Psoas muscle (tissue), 8 donors: ENCODE measurements at places on chromosomes 2 and 18. TPM values are rescaled to one million over a fixed set of nuclear protein-coding genes. Genes with fewer than 3 reads are reported as not detected.

The FHL2 gene
- total RNA-seq, result 35.4 TPM

The GULP1 gene
- total RNA-seq, result 15.9 TPM

The VPS4B gene
- total RNA-seq, result 17.7 TPM

The UGT1A9 gene
- not detected for total RNA-seq

The DQX1 gene
- not detected for total RNA-seq

GRCh38 chr2:190477661-190478454 is 56.7 kb downstream of the NEMP2 start:
- H3K36me3 ChIP-seq, result no peaks in the 10 kb centered on the region
- no peak overlapping the region for H3K27ac ChIP-seq
- no peak overlapping the region for H3K4me3 ChIP-seq
- H3K27me3 ChIP-seq, result no peaks in the 10 kb centered on the region

DNA sequence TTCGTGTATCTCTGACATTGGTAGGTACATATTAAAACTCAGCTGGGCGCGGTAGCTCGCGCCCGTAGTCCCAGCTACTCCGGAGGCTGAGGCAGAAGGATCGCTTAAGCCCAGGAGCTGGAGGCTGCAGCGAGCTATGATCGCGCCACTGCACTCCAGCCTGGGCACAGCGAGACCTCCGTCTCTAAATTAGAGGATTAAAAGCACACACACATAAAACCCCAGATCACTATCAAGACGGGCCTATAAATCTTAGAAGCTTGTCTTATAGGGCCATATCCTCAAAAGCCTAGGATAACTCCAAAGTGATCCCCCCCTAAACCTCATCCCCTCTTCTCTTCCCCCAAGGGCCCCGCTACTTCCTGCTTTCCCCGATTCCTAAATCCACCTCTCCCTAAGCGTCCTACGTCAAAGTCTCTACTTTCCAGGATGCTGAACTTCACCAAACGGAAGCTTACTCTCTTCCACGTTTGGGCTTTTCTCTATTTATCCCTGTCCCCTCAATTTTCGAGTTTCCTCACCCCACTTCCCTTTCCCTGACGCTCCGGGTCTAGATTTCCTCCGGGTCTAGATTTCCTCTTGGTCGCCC is 707 bp downstream of the KRCC1 start:
- H3K4me1 ChIP-seq, result peaks cover 23% of the 10 kb centered on the region
- peak overlapping the region; percentile 99 for H3K27ac ChIP-seq
- no peaks in the 10 kb centered on the region for H3K36me3 ChIP-seq
- H3K4me3 ChIP-seq, result peak overlapping the region; percentile 91
- DNase-seq, result no peak

- H3K27me3 ChIP-seq, result peaks cover 86% of the 10 kb centered on the region
- peak; percentile 14 for DNase-seq
- no peak overlapping the region for H3K4me3 ChIP-seq
- peaks cover 6% of the 10 kb centered on the region for H3K4me1 ChIP-seq
Measured at GRCh38 chr2:66582104-66582986, 147.4 kb downstream of the MEIS1 start.

GRCh38 chr2:187078297-187078696 is 229.3 kb upstream of the ZSWIM2 start:
- H3K27ac ChIP-seq, result no peak overlapping the region
- no peak overlapping the region for H3K4me3 ChIP-seq
- DNase-seq, result no peak
- H3K4me1 ChIP-seq, result no peaks in the 10 kb centered on the region
- H3K27me3 ChIP-seq, result no peaks in the 10 kb centered on the region

GRCh38 chr18:57727952-57728807 is 74.9 kb downstream of the ATP8B1 start:
- DNase-seq, result no peak
- H3K4me3 ChIP-seq, result no peak overlapping the region
- no peaks in the 10 kb centered on the region for H3K4me1 ChIP-seq
- H3K36me3 ChIP-seq, result peaks cover 5% of the 10 kb centered on the region
- no peak overlapping the region for H3K27ac ChIP-seq

DNA sequence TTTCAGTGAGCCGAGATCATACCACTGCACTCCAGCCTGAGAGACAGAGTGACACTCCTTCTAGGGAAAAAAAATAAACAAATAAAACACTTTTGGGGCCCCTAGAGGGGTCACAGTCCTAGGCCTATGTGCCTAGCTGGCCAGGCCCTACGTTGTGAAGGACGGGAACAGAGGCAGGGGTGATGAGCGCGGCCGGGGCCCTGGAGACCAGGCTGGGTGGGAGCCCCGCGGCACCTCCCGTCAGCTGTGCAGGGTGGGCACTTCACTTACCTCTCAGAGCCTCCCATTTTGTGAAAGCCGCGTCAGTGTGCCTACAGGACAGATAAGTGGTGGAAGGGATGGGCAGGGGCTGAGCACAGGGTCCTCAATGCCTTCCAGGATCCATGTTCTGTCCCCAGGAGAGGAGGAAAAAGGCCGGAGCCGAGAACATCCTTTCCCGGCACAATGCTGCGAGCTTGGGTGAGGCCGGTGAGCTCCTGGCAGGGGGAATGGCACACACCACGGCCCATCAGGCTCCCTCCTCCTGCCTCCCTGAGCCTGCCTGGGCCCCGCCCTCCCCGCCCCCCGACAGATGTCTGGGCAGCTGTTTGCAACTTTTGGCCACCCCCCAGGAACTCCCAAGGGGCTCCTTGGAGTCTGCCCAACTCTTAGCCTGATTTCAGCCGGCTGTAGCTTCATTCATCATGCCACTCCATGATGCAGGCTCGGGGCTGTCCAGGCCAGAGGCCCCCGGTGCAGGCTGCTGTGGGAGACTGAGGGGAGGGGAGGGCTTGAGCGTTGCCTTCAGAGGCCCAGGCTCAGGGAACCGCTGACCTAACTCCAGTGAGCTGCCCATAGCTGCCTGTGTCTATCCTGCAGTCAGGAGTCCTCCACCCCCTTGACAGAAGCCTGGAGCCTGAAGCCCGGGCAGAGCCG is 196.5 kb downstream of the TFCP2L1 start:
- no peaks in the 10 kb centered on the region for H3K4me1 ChIP-seq
- no peak overlapping the region for H3K27ac ChIP-seq
- peak; percentile 62 for DNase-seq
- peaks cover 4% of the 10 kb centered on the region for H3K27me3 ChIP-seq

DNA sequence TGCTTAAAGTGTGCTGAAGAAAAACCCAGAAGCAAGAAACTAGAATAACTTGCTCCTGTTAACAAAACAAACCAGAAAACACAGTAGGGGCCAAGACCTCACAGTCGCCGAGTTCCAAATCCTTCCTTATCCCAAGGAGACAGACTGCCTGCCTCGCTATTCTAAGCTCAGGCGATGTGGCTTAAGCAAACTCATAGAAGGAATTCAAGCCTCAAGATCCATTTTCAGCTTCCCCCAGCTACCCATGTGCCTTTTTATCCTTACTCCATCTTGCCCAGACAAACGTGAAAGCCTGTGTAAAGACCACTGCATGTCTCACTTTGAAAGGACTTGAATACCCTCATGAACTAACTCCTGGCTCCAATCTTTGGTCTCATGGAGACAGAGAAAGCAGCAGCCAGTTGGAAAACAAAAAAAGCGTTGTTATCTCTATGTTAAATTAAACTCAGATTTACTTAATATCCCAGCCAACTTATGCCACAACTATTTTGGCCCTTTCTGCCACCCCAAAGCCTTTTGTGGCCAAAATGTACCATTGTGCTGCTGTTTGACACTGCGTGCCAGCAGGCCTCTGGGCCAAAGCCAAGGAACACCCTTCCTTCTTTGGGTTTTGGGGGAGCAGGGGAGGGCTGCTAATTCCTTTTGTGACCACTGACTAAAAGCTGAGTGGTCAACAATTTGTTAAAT is 123.2 kb upstream of the FZD5 start:
- no peak overlapping the region for H3K27ac ChIP-seq
- H3K36me3 ChIP-seq, result no peaks in the 10 kb centered on the region
- no peaks in the 10 kb centered on the region for H3K27me3 ChIP-seq
- no peaks in the 10 kb centered on the region for H3K4me1 ChIP-seq

GRCh38 chr2:5502385-5502784 is 189.8 kb upstream of the SOX11 start:
- H3K27me3 ChIP-seq, result no peaks in the 10 kb centered on the region
- no peaks in the 10 kb centered on the region for H3K36me3 ChIP-seq
- H3K27ac ChIP-seq, result no peak overlapping the region
- no peak overlapping the region for H3K4me3 ChIP-seq
- DNase-seq, result no peak

GRCh38 chr2:239775623-239776435 is 249.3 kb downstream of the NDUFA10 start:
- H3K27ac ChIP-seq, result no peak overlapping the region
- no peaks in the 10 kb centered on the region for H3K36me3 ChIP-seq
- H3K27me3 ChIP-seq, result peaks cover 7% of the 10 kb centered on the region
- H3K4me3 ChIP-seq, result no peak overlapping the region

- H3K4me3 ChIP-seq, result no peak overlapping the region
- no peak overlapping the region for H3K27ac ChIP-seq
- DNase-seq, result no peak
- no peaks in the 10 kb centered on the region for H3K27me3 ChIP-seq
- H3K4me1 ChIP-seq, result no peaks in the 10 kb centered on the region
Measured at GRCh38 chr18:50117863-50118262, 77.1 kb downstream of the MYO5B start.

- H3K27ac ChIP-seq, result no peak overlapping the region
- no peaks in the 10 kb centered on the region for H3K36me3 ChIP-seq
- H3K4me1 ChIP-seq, result peaks cover 10% of the 10 kb centered on the region
- no peaks in the 10 kb centered on the region for H3K27me3 ChIP-seq
Measured at GRCh38 chr2:107001062-107001461, 115.1 kb upstream of the ST6GAL2 start.

DNA sequence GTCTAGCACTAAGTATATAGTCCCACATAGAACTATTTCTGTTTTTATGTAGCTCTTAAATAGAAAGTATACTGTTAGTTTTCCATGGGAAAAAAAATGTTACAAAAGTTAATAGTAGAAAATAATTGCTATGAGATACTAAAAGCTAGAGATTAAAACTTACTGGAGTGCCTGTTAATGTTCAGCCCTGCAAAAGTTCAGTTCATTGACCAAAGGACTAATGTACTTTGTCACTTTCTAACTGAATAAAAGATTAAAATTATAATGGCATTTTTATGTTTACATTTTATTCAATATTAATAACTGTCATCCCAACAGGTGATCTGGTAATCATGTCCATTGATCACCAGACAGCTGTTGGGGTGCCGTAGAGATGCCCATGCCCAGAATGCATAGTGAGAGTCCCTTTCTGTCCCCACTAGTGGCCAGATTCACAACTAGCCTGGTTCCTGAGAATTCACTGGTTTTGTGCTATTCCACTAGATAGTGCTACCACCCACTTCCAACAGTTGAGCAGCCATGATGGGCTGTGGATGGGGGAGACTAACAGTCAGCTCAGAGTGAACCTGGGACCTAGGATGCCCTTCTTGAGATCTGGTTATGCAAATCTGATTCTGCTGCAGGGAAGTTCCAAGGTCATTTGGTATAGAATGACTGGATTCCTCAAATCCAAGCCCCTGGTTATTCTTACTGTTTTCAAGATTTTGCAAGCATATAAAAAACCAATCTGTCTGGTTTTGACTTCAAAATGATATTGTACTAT is 57.8 kb downstream of the AFTPH start:
- peaks cover 7% of the 10 kb centered on the region for H3K36me3 ChIP-seq
- no peaks in the 10 kb centered on the region for H3K4me1 ChIP-seq
- no peaks in the 10 kb centered on the region for H3K27me3 ChIP-seq
- no peak overlapping the region for H3K27ac ChIP-seq
- H3K4me3 ChIP-seq, result no peak overlapping the region

GRCh38 chr2:237734905-237735623 is 63.5 kb upstream of the RBM44 start:
- H3K4me1 ChIP-seq, result peaks cover 80% of the 10 kb centered on the region
- peak overlapping the region; percentile 83 for H3K27ac ChIP-seq
- H3K27me3 ChIP-seq, result no peaks in the 10 kb centered on the region
- no peak for DNase-seq
- H3K36me3 ChIP-seq, result peaks cover 3% of the 10 kb centered on the region

- no peak for DNase-seq
- no peaks in the 10 kb centered on the region for H3K27me3 ChIP-seq
- no peak overlapping the region for H3K4me3 ChIP-seq
Measured at GRCh38 chr18:64097497-64097896, 51.4 kb downstream of the LINC00305 start.

DNA sequence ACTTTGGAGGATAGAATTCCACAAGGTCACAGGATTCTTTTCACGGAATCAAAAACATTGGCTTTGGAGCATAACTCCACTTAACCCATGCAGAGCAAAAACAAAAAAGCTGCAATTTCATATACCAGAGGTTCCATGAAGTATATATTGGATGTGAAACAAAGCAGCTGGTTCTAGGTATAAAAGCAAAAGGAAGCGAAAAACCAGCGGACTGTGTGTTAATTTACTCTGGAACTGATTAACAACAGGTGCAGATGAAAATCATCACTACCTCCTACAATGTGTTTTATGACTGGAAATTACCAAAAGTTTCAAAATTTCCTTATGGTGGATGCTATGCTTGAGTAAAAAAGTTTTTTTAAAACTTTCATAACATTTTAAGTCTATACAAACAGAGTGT is 54.4 kb upstream of the LINC00305 start:
- no peaks in the 10 kb centered on the region for H3K4me1 ChIP-seq
- no peaks in the 10 kb centered on the region for H3K36me3 ChIP-seq
- no peak overlapping the region for H3K27ac ChIP-seq
- DNase-seq, result no peak
- H3K4me3 ChIP-seq, result no peak overlapping the region

- H3K4me1 ChIP-seq, result peaks cover 16% of the 10 kb centered on the region
- no peak for DNase-seq
- H3K36me3 ChIP-seq, result no peaks in the 10 kb centered on the region
Measured at GRCh38 chr2:239461291-239462190, 60.7 kb upstream of the HDAC4 start.

DNA sequence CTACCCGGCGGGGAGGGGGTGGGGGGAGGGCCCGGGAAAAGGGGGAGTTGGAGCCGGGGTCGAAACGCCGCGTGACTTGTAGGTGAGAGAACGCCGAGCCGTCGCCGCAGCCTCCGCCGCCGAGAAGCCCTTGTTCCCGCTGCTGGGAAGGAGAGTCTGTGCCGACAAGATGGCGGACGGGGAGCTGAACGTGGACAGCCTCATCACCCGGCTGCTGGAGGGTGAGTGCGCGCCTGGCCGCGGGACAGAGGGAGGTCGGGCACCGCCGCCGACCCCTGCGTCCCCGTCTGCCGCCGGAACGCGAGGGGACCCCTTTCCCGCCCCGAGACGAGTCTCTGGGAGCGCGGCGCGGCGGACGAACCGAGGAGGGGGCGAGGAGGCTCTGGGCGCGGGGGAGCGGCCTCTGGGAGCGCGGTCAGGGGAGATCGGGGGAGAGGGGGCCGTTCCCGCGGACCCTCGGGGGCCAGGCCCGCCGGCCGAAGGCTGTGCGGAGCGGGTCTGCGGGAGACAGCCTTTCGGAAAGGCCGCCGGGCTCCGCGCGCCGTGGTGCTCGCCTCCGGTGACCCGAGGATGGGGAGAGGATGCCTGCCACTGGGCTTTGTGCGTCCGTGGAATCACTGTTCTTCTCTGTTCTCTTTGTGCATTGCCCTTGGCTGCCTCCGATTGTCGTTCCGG is 463 bp downstream of the PPP1CB start:
- peak; percentile 68 for DNase-seq
- H3K4me3 ChIP-seq, result peak overlapping the region; percentile 78
- no peaks in the 10 kb centered on the region for H3K27me3 ChIP-seq

DNA sequence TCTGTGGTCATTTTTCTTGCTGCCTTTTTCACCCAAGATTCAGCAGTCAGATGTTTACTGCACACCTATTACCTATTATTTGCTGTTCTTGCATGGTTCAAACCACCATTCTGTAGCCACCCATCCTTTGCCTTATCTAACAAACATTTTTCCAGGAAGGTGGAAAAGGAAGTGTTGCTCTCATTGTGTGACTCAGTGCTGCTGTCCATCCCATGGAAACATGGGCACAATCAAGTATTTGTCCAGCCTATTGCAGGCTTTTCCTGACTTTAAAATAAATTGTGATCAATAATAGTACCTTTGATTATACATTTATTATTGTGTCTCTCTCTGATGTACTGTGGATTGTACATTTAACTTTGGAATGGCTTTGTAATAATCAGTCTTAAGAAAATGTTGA is 53.2 kb downstream of the USP14 start:
- no peaks in the 10 kb centered on the region for H3K4me1 ChIP-seq
- H3K27me3 ChIP-seq, result no peaks in the 10 kb centered on the region
- no peak for DNase-seq
- H3K27ac ChIP-seq, result no peak overlapping the region
